ENCODE measurements at places on chromosomes 3 and 15.

DNA sequence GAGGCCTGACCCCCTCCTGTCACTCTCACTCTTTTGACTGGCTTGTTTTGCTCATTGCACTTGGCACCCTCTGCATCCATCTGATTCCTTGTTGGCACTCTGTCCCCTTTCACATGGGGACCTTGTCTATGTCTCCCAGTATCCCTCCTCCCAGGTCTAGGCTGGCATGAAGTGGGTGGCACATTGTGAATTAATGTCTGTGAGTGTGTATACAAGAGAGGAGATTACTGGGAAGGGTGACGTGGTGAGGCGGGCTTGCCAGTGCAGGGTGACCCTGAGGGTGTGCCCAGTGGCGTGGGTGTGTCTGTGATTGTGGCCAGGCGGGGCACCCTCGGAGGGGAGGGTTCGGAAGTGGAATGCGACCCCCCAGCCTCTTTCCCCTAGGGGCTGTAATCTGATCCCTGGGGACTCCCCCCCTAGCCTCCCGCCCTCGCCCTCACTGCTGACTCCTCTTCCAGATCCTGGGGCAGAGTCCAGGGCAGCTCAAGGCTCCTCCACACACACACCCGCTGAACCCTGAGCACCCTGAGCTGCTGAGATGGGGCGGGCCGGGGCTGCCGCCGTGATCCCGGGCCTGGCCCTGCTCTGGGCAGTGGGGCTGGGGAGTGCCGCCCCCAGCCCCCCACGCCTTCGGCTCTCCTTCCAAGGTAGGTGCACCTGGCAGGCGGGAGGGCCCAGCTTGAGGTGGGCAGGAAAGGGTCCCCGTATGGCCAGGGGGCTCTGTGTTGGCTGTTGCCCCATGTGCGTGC, at the start of gene SEMA3B:
SEMA3B (plus strand) TSS at position 445 of the 749 bp plus-strand sequence; CDS start at position 539, 94 bp downstream.
- no peak for DNase-seq

GRCh38 chr3:16898595-16899395, 14.0 kb downstream of the PLCL2 start:
- no peak for DNase-seq

GRCh38 chr3:15023719-15024118, 41.4 kb downstream of the MRPS25 start:
- no peak for DNase-seq

DNA sequence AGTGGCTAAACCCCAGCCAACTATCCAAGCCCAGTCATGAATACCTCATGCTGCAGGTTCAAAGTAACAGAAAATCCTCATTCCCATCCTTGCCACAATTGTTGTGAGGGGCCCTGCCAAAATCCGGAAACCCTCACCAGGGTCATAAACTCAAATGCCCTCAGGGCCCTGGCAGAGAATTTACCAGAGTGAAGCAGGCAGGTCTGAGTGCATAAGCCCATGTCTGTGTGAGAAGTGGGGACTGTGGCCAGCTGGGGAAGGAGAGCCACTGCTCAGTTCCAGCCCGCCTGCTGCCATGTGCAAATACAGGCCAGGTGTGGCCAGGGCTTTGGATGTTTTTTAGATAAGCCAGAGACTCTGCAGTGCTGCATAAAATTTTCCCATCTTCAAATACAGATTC, 7.0 kb downstream of the CEP152 start:
- DNase-seq, result no peak

- no peak for DNase-seq
Measured at GRCh38 chr3:125079675-125080045, 23.9 kb upstream of the HEG1 start.

DNA sequence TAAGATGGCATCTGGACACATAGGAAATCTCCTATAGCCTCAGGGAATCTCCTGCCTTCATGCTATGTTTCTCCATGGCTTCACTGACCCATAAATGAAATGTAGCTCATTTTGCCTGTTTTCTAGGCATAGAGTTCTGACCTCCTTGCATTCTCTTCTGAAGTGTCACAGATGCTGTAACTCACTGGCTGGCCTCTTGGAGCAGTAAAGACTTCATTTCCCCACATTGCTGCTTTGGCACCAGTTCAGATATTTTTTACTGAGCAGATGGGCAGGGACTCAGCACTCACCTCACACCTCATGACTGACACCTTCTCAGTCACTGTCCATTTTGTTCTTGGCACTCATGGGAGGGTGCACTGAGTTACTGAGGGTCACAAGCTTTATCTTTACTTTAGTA, 286.7 kb upstream of the TGFBR2 start:
- peak; percentile 73 for DNase-seq
